ENCODE measurements at places on chromosomes 7 and 10.

DNA sequence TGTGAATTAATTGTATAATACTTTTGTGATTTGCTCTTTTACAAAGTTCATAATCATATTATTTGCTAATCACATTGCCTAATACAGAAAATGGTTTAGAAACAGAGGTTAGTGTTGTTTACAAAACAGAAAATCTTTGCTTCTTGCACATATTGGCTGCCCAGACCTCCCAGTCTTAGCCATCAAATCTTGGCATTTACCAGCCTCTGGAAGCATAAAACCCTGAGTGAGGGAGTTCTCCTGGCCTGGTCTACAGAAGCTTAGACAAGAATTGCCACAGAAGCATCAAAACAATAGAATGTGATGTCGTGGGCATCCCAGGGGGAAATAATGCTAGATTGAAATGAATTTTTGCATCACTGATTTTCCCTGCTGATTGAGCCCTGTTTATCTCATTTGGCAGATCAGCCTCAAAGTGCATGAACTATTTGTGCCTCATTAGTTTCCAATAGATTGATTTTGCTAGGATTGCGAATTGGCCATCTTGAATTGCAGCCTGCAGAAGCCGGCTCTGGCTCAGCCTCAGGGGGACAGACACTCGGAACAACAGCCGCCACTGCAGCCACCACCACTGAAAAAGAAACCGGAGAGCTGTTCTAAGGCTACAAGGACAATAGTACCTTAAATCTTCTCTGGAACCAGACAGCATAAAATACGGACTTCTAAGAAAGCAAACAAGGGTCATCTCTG is 11.1 kb upstream of the SORBS1 start:
- DNase-seq, result no peak

DNA sequence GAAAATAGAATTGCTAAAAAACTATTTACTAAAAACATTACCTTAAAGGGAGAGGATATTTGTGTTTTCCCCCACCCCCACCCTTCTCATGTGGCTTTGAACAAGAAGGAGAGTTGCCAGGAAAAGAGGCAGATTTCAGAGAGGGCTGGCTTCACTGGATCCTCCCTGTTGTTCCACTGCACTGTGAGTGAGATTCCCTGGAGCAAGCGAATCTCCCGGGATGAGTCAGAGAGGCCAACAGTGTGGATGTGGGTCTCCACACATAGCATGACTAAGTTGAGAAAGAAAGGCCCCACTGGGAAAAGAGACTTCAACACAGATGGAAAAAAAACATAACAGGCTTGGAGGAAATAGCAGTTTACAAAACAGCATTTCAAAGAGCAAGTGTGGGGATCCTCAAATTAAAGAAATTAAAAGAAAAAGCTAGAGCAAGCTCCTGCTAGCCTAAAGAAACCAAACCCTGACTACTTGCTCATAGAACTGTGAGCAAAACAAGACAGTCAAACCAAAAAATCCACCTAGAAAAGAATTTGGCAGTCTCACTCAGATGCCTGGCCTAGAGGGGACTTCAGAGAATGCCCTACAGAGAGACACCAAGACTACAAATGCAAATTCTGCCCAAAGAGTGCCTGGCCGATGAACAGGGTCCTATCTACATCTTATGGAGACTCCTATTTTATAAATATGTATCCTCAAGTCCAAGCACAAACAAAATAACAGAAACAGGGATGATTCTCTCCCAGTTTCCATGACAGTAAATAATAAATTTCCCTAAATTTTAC is 3.4 kb downstream of the CAV1 start:
- DNase-seq, result peak; percentile 87

DNA sequence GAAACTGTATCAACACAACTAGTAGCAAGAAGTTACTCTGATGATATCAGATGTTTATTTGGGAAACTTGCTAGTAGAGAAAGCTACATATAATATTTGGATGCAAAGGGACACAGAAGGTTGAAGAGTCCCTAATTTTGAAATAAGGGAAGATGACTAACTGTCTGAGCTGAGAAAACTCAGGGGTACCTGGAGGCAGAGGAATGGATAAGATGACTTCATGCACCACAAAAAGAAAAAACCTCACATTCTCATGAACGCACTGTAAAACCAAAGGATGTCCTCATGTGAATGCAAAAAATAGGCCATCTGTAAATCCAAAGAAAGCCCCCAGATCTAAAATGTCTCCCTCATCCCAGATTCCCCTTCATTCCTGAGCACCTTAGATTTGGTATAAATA is 29.3 kb downstream of the PRSS2 start:
- no peak for DNase-seq

- DNase-seq, result no peak
Measured at GRCh38 chr7:22601003-22601402, 101.0 kb upstream of the STEAP1B start.

DNA sequence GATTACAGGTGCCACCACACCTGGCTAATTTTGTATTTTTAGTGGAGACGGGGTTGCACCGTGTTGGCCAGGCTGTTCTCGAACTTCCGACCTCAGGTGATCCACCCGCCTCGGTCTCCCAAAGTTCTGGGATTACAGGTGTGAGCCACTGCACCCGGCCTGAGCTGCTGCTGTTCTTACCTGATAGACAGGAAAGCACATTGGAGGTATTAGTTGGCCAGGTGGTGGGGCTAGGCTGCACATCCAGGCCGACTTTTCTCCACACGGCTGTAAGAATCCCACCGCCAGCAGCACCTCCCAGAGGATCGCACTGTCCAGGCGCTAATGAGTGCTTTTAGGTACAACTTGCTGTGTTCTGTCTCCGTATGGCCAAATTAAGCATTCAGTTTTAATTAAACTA is 112.6 kb downstream of the WDR37 start:
- peak; percentile 50 for DNase-seq

- DNase-seq, result no peak
Measured at GRCh38 chr10:93703066-93703465, 674 bp upstream of the FRA10AC1 start.

- no peak for DNase-seq
Measured at GRCh38 chr10:119319161-119319919, 112.0 kb downstream of the GRK5 start.

- no peak for DNase-seq
Measured at GRCh38 chr7:102291056-102291915, 4.6 kb downstream of the SH2B2 start.

DNA sequence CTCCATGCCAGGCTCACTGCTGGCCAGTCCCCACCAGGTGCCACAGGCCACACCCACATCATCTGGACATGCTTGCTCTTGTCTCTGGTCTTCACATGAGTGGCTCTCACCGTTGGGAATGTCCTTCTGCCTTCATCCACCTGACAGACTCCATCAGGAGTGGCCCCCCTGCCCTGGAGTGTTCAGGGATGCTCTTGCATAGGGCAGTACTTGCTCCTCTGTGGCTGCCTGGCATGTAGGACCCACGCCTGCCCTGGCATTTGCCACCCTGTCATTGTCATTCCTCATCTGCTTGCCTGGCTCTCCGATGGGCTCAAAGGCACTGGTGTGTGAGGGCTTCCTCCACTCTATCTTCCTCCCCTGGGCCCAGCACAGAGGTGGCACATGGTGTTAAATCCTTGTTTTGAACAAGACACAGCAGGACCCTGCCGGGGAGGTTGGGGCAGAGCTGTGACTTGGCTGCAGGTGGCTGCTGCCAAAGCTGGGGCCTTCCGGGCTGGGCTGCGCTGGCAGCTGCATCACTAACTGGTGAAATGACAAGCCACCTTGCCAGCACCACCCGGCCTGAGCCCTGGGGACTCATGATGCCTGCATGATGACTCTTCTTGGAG is 1.8 kb downstream of the SH2D4B start:
- DNase-seq, result peak; percentile 75

GRCh38 chr10:111600772-111601171 is 523.9 kb downstream of the ADRA2A start:
- no peak for DNase-seq

DNA sequence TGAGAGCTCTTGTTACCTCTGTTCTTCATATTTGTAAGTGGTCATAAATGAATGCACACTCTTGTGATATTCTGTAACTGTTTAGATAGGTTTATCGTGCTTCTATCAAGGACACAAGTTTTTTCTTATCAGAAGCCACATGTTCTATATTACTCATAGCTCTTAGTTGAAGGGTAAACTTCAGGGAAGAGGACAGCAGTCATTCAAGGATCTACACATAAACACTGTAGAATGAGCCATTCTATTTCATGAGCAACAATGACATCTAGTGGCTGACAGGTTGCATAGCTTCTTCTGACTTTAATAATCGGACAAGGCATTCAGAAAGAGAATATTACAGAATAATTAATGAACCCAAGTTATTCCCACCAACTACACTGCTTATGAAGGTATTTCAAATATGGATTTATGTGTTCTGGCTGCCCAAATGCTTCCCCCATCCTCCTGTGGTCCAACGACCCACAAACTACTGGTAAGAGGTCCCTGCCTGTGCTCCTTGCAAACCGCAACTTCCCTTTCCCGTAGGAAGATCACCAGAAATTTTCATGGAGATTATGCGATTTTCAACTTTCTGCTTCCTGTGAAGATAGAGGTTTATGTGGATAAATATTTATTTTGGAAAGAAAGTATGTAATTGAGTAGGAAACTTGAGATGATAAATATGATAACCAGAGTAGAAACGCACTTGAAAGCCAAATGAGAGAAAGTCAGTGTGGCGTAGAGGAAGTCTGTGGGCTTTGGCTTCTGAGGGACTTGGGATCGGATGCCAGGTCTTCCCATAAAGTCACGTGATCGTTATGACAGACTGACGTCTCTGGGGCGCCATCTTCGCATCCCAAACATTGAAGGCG is 16.8 kb upstream of the ABCB5 start:
- DNase-seq, result no peak

GRCh38 chr10:70695241-70696030 is 23.1 kb downstream of the ADAMTS14 start:
- no peak for DNase-seq

DNA sequence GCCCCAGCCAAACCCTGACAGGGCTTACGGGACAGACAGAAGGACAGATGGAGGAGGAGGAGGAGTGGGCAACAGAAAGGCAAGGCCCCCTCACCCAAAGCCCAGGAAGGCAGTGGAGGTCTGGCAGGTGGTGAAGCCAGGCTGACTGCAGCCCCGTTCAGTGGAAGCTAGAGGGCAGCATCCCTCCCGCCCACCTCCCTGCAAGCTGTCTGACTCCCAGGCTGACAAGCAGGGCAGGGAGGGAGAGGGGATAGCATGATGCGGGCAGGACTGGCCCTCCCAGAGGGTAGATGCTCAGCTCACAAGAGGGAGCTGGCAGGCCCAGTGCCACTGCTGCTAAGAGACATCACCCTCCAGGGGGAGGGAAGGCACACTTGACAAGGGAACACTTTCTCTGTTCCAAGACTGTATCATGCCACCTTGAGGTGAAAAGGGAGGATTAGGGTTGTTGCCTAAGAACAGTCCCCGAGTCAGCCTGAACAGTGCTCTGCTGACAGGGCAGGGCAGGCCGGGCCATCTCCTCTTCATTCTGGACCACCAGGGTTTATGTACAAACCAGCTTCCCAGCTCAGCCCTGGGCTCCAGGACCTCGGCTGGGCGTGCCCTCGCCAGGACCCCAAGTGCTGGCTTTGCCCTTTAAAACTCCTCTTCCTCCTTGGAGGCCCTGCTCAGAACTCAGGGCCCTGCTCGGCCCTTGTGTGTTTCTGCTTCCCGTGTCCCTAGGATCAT is 61.8 kb downstream of the RASGEF1A start:
- peak; percentile 80 for DNase-seq

- no peak for DNase-seq
Measured at GRCh38 chr10:36412942-36413341, 712.5 kb upstream of the ANKRD30A start.
